Activated CD4-positive, alpha-beta T cell treated with anti-CD3 and anti-CD28 coated beads, Interleukin-2, amount 50 U/mL, for 48 hours (primary cell): ENCODE measurements at places on chromosomes 12 and 14.

DNA sequence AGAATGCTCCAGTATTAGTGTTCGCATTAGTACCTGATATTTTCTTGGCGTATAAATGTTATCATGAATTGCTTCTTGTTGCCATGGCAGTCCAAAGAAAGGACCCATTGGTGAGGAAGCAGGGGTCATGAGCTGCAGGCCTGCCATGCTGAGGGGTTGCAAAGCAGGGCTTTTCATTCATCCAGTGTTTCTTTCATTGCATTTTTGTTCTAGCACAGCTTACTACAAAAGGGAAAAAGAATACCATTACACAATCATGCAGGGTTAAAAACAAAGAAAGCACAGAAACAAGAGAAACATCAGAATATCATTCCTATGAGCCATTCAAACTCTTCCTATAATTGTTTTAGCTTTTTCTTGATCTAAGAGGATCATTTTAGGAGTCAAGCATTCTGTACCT, 24.0 kb downstream of the DICER1 start:
- no peak for DNase-seq

GRCh38 chr12:58540480-58541299, 379.6 kb downstream of the LRIG3 start:
- DNase-seq, result peak; percentile 30

DNA sequence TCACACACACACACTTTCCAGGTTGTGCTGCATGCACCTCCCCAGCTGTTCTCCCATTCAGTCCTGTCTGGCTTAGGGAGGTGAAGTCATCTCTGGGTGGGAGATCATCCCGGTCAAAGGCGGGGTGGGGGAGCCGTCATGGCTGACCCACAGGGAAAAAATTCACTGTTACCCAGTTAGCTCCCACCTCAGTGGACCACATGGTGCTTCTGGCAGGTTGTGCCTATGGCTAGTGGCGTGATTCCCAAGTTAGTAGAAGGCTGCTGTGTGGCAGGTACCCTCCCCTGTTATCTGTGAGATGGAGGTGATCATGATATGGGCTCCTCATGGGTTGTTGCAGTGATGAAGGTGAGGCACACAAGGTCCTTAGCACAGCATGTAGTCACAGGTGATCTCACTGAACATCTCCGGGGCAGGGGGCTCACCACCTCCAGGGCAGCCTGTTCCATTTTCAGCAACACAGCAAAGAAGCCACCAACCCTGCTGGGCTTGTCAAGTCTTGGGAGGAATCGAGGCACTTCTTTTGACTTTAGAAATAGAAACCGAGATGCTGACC, 154.9 kb upstream of the CCND2 start:
- peak; percentile 44 for DNase-seq

GRCh38 chr12:46071335-46071734, 81.0 kb upstream of the SCAF11 start:
- no peak for DNase-seq

- no peak for DNase-seq
Measured at GRCh38 chr14:50542941-50543418, 10.6 kb upstream of the MAP4K5 start.
